SK-N-SH treated with all-trans-retinoic acid at 6 μM for 48 hours (cell line): ENCODE measurements at places on chromosomes 4 and X.
A peak's percentile ranks its signal among the peaks of the same experiment; 100 is the strongest.

DNA sequence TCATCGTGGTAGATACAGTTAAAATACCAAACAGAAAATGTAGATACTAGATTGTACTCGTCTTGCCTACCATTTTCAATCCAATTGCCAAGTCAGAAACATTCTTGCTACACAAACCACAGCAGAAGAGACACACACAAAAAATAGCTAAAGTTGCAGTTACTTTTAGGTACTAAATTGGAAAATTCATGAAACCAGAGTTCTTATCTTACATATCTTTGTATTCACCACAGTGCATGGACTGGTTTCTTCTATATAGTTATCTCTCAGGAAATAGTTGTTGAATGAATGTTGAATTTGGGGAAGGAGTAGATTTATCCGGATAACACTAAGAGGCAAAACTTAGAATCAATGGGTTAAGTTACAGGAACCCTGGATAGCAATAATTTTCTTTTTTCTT is 14.2 kb downstream of the COL4A5 start:
- no peak for ATAC-seq

- ATAC-seq = peak; percentile 89
These were observed 249.4 kb downstream of the ADAMTS3 start for GRCh38 chr4:72319601-72320021.

- no peak for ATAC-seq
These were observed 44.4 kb upstream of the TAPT1 start for GRCh38 chr4:16270454-16271328.

DNA sequence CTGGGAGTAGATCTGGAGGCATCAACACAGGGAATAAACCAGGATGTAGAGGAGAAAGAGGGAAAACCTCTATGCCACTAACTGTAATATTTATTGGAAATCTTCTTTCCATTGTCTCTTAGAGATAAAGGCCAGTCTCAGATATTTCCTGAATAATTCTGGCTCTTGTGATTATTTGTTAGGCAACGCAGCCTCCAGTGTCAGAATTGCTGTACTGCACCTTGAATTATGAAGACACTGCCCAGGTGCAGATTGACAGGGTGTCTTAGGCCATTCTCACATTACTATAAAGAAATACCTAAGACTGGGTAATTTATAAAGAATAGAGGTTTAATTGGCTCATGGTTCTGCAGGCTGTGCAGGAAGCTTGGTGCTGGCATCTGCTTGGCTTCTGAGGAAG is 100.7 kb upstream of the ZDHHC15 start:
- no peak for ATAC-seq

DNA sequence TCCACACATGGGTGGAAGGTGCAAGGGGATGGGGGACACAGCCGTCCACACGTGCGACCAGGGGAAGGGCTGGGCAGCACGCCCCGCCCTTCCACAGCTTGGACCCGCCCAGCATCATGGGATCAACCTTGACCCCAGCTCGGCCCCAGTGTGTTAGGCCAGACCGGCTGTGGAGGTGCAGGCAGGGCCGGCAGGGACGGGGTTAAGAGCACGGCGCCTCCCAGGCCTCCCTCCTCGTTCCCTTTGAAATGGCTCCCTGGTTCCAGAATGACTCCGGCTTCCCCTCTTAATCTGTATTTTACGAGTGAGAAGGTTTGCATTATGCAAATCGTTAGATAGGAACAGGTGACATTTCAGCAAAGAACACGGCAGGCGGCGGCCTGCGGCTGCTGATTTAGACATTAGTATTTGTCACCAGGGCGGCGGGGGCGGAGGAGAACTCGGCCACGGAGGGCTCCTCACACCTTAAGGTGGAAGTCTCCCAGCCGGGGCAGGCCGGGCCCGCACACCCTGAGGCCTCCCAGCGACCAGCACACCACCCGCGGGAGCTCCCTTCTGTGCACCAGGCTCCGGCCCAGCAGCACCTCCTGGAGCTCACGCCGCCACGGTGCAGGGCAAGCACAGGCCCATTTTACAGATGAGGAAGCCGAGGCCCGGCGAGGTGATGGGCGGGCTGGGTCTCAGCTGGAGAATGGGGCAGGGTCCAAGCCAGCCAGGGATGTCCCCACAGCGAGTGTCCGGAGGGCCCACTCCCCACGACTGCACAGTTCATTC is 116.1 kb downstream of the FAM53A start:
- ATAC-seq = no peak

DNA sequence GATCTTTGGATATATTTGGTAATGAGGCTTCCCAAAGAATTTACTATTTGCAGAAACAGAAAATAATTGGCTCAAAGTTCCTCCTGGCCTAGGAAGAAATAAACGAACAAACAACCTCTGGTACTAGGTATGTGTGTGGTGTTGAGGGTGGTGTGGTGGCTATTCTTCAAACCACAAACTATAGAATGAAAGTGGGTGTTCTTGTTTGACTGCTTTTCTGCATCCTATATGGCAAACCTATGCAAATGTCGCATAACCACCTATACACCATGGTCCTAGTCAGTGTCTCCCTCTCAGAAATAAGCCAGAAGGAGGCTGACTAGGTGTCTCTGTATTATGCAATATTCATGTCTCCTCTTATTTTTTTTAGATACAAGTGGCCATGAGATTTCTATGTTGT is 106.6 kb upstream of the PCDH18 start:
- no peak for ATAC-seq

GRCh38 chr4:59240011-59240410 is 1960.1 kb upstream of the ADGRL3 start:
- no peak for ATAC-seq

GRCh38 chr4:52266537-52267137 is 215.5 kb downstream of the SPATA18 start:
- no peak for ATAC-seq

DNA sequence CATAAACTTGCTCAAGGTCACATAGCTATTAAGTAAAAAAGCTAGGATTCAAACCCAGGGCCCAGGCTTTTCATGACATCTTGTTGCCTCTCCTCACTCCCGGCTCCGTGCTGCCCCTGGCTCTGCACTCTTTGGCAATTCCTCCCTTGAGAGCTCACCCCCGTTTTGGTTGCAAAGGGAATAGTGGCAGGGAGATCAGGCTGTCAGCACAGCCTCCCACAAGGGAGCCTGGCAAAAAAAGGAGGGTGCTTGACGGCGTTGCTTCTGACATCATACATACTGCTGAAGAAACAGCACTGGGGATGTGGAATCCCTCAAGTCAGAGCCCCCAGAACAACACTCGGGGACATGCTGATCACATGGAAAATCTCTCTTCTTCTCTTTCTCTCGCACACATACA is 20.5 kb downstream of the IQSEC2 start:
- ATAC-seq = no peak

GRCh38 chr4:73855406-73855805 is 2.3 kb downstream of the PF4V1 start:
- no peak for ATAC-seq

GRCh38 chr4:152369203-152369901 is 166.5 kb downstream of the FBXW7 start:
- no peak for ATAC-seq

DNA sequence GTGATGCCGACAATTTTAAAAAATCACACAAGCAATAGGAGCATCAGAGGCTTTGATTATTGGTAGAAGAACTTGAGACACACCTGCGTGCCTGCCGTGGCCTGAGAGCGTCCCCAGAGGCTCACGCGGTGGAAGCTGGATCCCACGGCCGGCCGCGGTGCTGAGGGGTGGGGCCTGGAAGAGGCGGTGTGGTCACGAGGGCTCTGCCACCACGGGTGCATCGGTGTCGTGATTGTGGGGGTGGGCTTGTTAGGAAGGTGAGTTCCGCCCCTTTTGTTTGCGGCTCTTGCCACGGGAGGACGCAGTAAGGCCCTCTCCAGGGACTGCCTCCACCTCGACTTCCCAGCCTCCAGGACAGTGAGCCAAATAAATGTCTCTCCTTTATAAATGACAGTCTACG is 77.2 kb upstream of the ADRA2C start:
- ATAC-seq = no peak

DNA sequence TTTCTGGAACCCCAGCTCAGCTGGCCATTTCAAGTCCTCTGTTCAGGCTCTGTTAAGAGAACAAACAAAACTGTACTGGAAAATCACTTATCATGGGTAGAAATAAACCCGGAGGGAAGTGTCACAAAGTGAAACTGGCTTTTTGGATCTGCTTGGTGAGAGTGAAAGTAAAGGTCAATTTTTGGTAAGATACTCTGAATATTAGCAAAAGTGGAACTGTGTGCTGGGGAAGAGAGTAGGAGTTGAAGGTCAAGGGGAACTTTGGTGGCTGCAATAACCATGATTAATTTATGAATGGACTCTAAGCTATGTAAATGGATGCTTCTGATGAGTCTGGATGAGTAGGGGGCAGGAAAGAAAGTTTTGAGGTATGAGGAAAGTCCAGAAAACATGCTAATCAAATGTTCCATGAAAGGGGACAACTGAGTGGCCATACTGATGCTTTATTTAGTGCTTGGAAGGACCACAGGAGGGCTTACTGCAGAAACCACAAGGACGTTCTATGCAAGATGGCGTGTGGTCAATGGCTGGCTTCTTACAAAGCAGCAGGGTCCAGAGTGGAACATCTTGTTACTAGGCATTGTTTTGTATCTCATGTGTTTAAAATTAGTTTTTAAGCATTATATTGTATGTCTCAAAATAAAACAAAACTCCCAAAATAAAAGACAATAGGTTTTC is 36.8 kb upstream of the TNIP3 start:
- ATAC-seq = no peak

DNA sequence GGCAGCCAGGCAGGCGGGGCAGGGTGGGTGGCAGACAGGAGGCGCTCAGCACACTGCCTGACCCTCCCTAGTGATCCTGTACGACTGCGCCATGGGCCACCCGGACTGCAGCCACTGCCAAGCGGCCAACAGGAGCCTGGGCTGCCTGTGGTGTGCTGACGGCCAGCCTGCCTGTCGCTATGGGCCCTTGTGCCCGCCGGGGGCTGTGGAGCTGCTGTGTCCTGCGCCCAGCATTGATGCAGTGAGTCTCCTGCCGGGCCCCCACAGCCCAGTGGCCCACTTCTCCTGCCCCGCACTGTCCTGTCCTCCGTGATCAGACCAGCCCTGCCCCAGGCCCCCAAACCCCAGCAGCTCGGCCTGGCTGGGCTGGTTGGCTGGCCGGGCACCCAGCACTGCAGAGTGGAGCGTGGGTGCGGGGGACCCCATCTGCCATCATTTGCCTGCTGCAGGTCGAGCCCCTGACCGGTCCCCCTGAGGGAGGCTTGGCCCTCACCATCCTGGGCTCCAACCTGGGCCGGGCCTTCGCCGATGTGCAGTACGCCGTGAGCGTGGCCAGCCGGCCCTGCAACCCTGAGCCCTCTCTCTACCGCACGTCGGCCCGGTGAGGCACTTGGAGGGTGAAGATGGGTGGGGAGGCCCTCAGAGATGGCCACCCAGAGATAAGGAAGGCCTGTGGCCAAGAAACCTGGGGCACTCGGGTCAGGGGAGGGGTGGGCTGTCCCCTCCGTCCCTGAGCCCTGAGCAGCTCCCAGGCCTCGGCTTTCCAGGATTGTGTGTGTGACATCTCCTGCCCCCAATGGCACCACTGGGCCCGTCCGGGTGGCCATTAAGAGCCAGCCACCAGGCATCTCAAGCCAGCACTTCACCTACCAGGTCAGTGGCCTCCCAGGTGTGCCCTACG is 7.6 kb downstream of the PLXNB3 start:
- ATAC-seq = no peak

DNA sequence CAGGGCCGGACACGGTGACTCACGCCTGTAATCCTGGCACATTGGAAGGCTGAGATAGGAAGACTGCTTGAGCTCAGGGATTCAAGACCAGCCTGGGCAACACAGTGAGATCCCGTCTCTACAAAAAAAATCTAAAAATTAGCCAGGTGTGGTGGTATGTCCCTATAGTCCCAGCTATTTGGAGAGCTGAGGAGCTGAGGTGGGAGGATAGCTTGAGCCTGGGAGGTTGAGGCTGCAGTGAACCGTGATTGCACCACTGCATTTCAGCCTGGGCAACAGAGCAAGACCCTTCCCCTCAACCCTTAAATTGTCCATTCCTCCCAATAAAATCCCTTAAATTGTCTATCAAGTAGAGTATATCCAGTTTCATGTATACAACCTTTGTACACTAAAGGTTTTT is 17.0 kb downstream of the OTUD6A start:
- ATAC-seq = no peak

- no peak for ATAC-seq
These were observed 162.9 kb upstream of the PGRMC2 start for GRCh38 chr4:128450326-128451120.

- no peak; the same call in 2 of the 3 replicates for ATAC-seq
These were observed 46.2 kb downstream of the SMARCA5 start for GRCh38 chr4:143559757-143560147.

- no peak for ATAC-seq
These were observed 169.6 kb upstream of the MXRA5 start for GRCh38 chrX:3516051-3516541.

DNA sequence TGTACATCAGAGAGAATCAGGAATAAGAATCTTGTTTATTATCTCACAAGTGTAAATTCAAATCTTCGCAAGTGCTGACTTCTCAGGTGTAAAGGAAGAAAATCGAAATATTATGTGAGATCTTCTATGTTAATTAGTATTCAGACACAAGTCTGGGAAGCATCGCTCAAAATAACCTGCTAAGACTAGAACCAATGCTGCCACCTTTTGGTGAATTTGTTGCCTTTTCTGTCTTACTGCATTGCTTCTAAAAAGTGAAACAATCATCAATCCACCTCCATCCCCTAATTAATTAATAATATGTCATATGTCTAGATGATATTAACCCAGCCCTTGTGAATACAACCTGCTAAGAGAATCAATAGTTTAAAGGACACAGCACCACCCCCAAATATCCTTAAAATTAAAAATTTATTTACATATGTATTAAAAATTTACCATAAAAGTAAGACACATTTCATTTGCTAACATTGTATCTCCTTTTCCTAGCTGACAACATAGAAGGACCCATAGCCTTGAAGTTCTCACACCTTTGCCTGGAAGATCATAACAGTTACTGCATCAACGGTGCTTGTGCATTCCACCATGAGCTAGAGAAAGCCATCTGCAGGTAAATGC is 3.5 kb downstream of the EPGN start:
- ATAC-seq = peak; percentile 78

- ATAC-seq = no peak
These were observed 7.7 kb downstream of the S100P start for GRCh38 chr4:6701371-6701770.

DNA sequence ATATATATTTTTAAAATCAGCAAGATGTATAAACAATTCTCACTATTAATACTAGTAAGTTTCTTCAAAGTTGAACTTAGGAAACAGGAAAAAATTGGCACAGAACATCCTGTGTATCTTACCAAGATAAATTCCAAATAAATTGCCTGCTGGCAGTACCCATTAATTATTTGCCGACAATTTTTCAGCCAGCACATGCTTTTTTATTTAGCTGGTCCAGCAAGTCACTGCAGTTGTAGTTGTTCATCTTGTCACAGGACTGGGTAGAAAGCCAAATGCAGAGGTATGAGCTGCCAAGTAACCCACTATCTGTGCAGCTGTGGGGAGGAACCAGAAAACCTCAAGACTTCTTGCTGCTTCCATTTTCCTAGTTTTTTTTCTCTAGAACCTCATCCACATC is 113.4 kb downstream of the PACRGL start:
- ATAC-seq = peak; percentile 79

GRCh38 chr4:1124818-1125217 is 11.5 kb upstream of the RNF212 start:
- no peak for ATAC-seq
